ENCODE measurements at places on chromosomes 16 and 17.

DNA sequence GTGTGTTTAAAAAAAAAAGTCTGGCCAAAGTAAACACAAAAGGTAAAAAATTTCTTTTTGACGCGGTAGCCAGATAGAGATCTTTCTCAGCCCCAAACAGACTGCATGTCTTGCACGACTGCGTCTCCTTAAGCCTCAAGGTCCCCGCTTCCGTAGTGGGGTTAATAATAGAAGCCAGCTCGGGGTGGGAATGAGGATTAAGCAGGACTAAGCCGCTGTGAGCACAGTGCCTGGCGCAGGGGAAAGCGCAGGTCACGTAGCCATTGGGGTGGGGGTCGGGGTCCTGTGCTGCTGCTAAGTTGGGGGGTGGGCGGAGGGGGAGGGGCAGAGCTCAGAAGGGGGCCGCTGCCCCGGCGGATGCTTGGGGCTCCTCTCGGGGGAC, 521 bp downstream of the GGA2 start:
- DNase-seq = no peak

DNA sequence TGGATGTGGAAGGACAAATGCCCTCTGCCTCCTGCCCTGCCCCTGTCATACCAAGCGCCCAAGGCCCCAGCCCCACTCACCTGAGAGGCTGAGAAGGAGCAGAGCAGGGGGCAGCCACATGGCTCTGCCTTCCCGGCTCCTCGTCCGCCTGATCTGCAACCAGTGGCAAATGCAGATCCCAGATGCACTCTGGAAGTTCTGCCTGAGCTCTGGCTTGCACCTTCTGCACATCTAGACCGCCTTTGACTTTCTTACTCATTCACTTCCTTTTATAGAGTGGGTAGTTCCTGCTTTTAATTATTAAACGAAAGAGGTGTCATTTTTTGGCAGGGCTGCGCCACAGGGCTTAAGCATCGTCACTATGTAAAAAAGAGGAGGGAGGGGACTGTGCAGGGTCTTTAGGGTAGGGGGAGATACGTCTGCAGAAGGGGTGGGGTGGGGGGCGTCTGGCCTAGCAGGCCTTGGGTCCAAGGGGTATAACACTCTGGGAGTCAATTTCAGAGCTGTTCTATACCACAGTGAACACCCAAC, at the start of gene CD300LB:
TSS of gene CD300LB (minus strand) at position 245 of the 531 bp plus-strand sequence. CDS start at position 120, 125 bp downstream.
- DNase-seq = no peak

DNA sequence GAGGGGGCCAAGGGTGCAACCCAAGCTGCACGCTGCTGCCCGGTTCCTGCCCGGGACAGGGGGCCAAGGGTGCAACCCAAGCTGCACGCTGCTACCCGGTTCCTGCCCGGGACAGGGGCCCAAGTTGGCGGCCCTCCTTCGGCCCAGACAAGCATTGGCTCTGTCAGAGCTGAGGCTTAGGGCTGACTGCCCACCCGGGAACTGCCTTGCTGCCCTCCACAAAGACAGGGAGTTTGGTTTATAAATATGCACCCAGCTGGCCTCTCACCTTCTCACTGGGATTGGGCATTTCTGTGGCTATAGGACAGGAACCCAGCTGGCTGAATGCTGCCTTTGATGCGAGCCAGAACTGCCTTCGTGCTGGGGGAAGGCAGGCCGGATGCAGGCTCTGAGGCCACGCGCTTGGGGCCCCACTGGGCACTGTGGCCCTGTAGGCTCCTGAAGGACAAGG, 105.7 kb downstream of the IRX5 start:
- no peak for DNase-seq

DNA sequence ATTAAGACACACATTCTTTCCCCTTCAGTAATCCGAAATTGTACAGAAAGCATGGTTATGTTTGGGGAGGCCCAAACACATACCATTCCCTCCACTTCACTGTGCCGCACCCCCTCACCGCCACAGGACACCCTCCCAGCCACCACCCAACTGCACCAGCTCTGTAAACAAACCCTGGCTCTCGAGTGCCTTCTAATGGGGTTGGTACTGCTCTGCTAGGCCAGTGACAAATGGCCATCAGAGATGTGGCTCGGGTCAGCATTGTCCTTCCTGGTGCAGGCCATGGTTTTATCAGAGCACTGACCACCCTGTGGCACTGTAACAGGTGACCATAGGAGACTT, 24.0 kb upstream of the SREBF1 start:
- no peak for DNase-seq

DNA sequence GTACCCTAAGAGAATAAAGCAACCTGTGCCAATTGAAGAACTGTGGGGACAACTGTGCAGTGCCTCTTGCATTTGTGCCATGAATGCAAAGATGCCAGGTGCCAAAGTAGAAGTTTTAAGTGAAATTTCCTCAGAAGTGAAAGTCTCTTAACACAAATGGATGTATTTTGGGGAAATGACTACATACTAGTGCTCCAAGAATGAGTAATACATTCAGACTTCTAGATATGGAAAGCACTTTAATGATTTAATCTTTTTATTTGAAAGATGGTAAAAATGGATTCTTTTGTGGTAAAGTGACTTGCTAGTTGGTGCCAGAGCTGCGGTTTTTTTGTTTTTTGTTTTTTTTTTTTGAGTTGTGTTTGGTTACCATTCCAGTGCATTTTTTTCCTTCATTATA, 15.0 kb downstream of the UTP18 start:
- no peak for DNase-seq

DNA sequence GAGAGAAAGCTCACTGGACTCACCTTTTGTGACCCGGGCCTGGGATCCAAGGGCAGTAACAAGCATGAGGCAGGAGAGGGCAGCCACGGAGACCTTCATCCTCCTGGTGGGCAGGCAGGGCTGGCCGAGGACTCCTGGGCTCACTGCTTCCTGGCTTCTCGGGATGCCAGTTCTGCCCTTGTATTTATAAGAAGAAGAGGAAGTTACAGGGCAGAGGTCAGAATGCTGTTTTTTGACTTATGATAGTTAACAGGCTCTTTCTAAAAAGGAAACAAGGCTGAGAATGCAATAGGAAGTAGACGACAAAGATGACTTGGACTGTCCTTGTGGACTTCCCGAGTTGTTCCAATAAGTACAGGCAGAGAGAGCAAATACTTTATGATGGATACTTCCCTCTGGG, at the start of gene CCL23:
TSS of gene CCL23 (minus strand) at position 174 of the 400 bp plus-strand sequence. CDS start at position 99, 75 bp downstream.
- no peak for DNase-seq

DNA sequence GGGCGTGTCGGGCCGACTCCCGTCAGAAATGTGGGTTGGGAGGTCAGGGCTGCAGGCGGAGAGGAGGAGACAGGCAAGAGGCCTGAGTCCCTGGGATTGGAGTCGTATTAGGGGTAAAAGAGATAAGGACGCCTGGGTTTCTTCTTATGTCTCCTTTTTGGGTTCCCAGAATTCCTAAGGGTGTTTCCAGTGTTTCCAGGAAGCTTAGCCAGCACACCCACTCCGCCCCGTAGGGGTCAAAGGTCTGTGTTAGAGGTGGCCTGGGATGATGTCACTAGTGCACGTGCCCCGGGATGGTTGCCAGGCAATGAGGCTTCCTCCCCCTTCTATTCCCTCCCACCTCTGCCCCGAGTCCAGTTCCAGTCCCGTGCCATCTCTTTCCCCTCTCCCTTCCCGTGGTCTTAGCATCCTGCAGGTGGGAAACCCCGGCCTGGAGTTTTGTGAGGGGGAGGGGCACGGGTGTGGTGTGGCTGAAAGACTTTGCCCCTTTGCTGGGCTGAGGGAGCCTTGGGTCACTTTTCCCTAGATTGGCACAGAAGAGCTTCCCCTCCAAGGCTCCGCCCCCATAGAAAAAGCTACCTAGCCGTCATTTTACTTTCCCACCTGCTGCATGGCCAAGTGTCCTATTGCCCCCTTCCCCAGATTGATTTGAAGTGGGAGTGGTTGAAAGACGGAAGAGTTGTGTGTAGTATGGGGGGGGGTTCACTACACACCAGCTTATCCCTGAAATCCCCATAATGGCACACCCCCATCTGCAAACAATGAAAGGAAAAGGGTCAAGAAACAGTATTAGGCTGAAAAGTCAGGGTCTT, 2.8 kb downstream of the KDM6B start:
- DNase-seq = no peak

GRCh38 chr17:45784741-45785479, 790 bp downstream of the CRHR1 start:
- no peak for DNase-seq

DNA sequence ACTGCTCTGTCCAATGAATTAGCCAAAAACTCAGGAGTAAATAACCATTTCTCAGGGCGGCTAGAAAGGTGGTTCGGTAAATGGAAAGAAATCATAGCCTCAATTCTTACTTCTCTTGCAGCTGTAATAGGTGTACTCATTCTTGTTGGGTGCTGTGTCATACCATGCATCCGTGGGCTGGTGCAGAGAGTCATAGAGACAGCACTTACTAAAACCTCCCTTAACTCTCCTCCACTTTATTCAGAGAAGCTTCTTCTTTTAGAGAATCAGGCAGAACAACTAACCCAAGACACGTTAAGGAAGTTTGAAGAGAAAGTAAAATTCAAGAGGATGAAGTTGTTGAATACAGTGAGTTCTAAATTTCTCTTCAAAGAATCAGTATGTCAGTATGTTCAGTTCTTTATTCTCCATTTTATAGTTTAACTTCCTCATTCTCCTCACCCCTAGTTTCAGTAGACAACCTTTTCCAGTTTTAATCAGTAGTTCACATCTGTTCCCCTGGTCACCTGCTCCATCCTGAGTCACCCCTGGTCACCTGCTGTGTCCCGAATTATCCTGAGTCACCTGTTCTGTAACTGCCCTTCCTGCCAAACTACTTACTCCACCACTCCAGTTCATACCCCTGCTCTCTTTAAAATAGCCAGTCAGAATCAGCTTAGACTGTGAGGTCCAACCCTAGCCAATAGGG, 85.9 kb downstream of the EMP2 start:
- no peak for DNase-seq

DNA sequence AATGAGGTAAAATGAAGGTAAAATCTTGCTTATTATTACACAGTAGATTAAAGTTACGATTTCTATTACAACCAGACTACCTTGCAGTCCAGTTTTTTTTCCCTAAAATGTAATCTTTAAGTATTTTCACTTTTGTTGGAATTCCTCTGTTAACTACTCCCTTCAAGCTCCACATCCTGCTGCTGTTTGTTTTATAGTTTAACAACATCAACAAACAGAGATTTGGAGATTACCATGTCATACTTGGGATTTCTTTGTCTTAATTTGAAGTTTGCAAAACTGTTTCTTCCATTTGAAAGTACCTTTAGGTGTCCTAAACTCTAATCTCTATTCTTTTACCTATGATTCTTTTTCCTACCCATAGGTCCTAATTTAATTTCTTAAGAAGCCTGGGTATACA, 83.3 kb downstream of the ABHD15 start:
- DNase-seq = no peak

GRCh38 chr16:19168371-19169081, 486 bp downstream of the SYT17 start:
- no peak for DNase-seq

Measured in cerebellar nuclear complex (tissue), 1 donor.